Kidney epithelial cell (primary cell): ENCODE measurements at places on chromosomes 11 and 22. TPM values are rescaled to one million over a fixed set of nuclear protein-coding genes. Genes with fewer than 3 reads are reported as not detected.

Gene ABCG4
- 0.13 and 0.82 TPM in 2 replicates for total RNA-seq

Gene SOX10
- total RNA-seq = not detected in 2 replicates

Gene CDK2AP2
- total RNA-seq = 104 and 135 TPM in 2 replicates

Gene INSC
- total RNA-seq = 0.27 and 0.33 TPM in 2 replicates

Gene GSTT2
- total RNA-seq = 0.50 and 1.2 TPM in 2 replicates

Gene APOBEC3C
- total RNA-seq = 8.9 and 10.2 TPM in 2 replicates

Gene OR2D2
- total RNA-seq = 0.38 TPM in 1 of 2 replicates, not detected in the other

Gene NXPE2
- total RNA-seq = not detected in 2 replicates

Gene UPK2
- 0.25 TPM in 1 of 2 replicates, not detected in the other for total RNA-seq

Gene CASP12
- total RNA-seq = not detected in 2 replicates

Gene APOBEC3F
- total RNA-seq = 7.5 and 8.7 TPM in 2 replicates

Gene FOSL1
- 44.2 and 46.5 TPM in 2 replicates for total RNA-seq

Gene PHF21B
- 1.5 and 4.2 TPM in 2 replicates for total RNA-seq

DNA sequence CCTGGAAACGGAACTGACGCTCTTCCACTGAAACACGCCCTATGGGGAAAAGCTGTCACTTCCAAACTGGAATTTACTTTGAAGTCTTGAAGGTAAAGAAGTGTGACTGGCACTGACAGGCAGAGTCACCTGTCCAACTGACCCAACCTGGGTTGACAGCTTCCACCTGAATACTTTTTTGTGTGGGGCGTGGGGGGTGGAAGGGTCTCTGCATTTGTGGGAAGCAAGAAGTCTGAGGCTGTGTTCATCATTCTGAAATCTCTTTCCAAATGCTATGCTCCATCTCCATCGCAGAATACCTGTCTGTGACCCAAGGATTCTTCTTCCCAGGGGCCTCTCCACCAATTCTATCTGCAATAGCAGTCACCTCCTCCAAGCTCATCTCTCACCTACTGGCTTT lies 7.8 kb downstream of the IFT27 start:
- no peak for DNase-seq

- no peak for DNase-seq
Measured at GRCh38 chr11:23861615-23862014, 635.2 kb upstream of the LUZP2 start.

- no peak for DNase-seq
Measured at GRCh38 chr11:45161252-45162063, 15.0 kb downstream of the PRDM11 start.

GRCh38 chr11:124872741-124873140 lies 7.5 kb downstream of the ROBO3 start:
- DNase-seq = no peak

- DNase-seq = no peak
Measured at GRCh38 chr11:9060700-9061111, 30.7 kb downstream of the SCUBE2 start.

GRCh38 chr11:118081241-118081958 lies 4.5 kb downstream of the TMPRSS4 start:
- no peak for DNase-seq

GRCh38 chr11:124115782-124116616 lies 749 bp downstream of the VWA5A start:
- DNase-seq = no peak

DNA sequence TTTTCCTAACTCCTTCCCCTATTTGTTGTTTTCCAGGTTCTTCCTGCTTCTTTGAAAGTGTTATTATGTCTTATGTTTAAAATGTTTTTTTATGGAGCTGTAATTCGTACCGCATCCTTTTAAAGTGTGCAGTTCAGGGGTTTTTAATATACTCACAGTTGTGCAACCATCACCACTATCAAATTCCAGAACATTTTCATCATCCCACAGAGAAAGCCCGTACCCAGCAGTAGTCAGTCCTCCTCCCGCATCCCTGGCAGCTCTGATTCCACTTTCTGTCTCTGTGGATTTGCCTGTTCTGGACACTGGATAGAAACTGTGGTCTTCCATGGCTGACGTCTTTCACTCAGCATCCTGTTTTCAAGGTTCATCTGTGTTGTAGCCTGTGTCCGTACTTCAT lies 73.7 kb downstream of the JAM3 start:
- no peak for DNase-seq

DNA sequence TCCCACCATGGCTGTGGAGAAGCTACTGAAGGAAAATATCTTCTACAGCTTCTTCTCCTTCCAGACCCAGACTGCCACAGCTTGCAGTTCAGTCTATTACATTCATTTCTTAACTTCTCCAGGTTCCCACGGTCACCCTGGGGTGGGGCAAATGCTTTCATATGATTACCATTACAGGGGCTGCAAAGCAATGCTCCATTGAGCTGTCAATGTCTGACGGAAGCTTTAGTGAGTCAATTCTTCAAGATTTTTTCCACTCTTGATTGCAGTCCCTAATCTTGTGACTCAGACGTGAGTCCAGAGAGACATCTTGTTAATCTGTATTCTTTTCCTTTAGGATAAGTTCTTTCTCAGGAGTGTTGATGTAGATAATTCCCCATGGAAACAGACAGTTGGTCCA lies 233.4 kb upstream of the DDI1 start:
- peak; percentile 73 for DNase-seq

DNA sequence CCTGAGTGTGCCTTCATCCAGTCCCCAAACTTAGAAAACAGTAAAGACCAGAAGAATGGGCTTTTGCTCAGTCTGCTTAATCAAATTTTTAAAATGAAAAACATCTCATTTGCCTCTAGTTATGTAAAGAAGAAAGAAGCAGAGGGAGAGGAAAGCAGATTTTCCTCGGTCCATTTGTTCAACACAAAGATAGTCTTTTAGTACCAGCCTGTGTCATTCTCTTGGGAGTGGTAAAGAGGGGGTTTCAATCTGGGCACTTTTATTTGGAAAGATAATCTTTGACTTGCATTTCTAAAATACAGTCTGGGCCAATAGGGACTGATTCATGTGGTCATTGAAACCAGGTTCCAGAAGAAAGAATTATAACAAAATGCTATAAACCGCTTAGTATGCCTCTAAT lies 29.5 kb downstream of the KREMEN1 start:
- no peak for DNase-seq

GRCh38 chr22:32603651-32604540 lies 129.3 kb downstream of the FBXO7 start:
- DNase-seq = no peak

DNA sequence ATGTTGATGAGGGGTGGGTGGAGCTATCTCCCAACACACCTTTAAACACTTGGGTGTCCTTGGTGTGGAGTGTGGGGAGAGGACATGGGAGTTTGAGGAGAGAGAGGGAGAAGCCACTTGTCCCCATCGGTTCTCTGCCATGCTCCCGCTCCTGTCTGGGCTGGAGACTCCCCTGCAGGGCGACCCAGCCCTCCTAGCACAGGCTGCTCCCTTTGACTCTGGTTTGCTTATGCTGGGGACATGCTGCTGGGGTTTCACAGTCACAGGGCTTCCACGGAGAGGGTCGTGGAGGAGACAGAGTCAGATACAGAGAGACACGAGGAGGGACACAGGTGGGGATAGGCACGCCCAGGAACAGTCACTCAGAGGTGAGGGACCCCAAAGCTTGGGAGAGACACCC lies 1.6 kb downstream of the SCUBE1 start:
- no peak for DNase-seq

- no peak for DNase-seq
Measured at GRCh38 chr11:4921796-4922195, 2.3 kb downstream of the OR51G1 start.

DNA sequence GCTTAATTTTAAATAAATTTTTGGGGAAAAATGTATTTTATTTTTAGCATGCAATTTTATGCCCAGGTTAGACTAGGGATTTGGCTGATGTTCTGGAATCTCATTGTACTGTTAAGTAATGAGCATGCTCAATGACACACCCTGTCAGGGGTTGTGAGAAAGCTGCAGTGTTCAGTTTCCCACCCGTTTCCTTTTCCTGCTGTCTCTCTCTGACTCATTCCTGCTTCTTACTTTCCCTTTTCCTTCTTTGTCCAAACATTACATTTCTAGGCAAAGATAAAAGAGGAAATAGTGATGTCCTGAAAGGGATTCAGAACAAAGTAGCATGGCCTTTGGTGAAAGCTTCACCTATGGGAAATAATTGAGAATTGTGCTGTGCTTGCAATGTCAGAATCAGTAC lies 22.7 kb downstream of the OOSP3 start:
- peak; percentile 72 for DNase-seq

GRCh38 chr11:86673055-86673843 lies 833 bp upstream of the ME3 start:
- DNase-seq = no peak

- no peak for DNase-seq
Measured at GRCh38 chr22:35449829-35450689, 50.1 kb downstream of the MCM5 start.

GRCh38 chr11:73916435-73916834 lies 34.4 kb upstream of the DNAJB13 start:
- DNase-seq = no peak

- no peak for DNase-seq
Measured at GRCh38 chr22:22951035-22951434, 63.4 kb downstream of the IGLL5 start.

GRCh38 chr22:40433416-40434090 lies 63.2 kb downstream of the SGSM3 start:
- no peak for DNase-seq

- no peak for DNase-seq
Measured at GRCh38 chr11:75056814-75057213, 39.9 kb downstream of the OR2AT4 start.

GRCh38 chr22:50032109-50032871 lies 19.7 kb upstream of the IL17REL start:
- DNase-seq = no peak

- no peak for DNase-seq
Measured at GRCh38 chr11:94049351-94049750, 28.2 kb downstream of the HEPHL1 start.

GRCh38 chr11:44760917-44761550 lies 34.3 kb downstream of the TSPAN18 start:
- DNase-seq = peak; percentile 64

DNA sequence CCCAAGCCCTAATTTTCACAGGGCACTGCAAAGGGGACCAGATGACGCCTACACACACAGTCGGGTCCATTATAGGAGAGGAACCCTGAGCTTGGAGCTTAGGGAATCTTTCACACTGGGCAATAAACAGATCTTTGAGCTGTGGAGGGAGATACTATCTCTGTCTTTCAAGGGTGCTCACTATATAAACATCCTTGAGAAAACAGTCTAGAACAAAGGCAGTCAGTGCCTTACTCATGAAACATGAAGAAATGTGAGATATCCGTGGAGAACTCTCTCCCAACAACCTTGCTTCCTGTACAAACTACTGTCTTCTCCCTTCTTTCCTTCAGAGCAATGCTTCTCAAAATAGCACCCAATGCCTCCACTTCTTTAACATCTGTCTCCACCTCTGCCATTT lies 109.0 kb upstream of the APOA1 start:
- no peak for DNase-seq

DNA sequence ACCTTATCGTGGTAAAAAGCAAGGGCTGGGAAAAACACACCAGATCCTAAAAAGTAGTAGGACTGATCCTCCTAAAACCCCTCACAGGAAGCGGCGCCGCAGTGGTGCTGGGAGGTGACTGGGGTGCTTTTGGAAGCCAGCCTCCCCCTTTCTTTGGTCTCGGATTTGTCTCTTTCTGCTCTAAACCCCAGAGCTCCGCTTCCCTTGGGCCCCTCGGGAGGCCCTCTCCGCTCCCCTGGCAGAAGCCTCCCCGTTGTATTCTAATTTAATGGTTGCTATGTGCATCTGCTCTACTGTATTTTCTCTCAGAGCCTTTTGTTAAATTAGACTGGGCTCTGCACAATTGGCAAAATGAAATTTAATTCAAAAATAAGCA lies 587.7 kb downstream of the OPCML start:
- DNase-seq = no peak

DNA sequence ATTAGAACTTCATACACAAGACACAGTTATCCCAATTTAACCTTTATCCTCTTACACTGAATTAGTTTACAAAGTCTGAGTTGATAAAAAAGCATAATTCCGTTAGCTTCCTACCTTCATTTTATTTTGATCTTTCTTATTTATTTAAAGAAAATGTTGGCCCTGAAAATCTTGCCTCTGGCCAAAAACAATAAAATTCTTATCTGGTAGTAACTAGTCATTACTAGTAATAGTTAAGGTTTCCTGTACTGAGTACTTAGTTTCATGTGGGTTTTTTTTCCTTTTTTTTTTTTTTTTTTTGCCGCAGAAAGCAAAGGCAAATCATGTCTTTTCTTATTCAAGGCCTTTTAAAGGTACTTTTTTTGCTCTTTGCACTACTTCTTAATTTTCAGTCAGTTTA lies 120.6 kb downstream of the PAX6 start:
- DNase-seq = no peak

- DNase-seq = no peak
Measured at GRCh38 chr11:117669062-117669461, 128.0 kb downstream of the DSCAML1 start.

DNA sequence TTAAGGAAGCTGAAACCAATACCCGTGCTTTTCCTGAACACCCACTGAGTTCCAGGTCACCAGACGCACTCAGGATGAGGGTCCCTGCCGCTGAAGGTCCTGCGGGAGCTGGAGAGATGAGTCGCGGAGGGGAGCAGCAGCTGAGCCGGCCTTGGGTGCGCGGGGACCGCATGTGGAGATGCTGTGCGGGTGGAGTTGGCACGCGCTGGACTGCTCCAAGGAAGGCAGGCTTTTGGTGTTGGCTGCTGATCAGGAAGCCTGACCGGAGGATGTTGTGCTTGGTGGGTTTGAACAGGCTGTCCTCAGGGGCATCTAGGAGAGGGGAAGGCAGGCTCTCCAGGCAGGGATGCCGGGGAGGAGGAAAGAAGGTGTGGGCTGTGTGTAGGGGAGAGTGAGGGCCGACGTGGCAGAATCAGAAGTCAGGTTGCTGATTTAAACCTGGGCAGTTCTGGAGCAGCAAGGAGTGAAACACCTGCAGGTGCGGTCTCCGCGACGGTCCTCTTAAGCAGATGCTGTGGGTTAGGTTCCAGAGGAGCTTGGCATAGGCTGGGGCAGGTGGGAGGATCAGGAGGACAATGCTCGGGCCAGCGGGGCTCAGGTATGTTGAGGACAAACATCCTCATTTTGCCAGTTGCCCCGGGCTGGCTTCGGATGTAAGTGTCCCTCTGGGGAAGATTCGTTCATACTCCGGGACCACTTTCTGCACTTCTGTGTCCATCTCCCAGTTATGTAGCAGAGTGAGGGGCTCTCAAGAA lies 197.5 kb upstream of the B3GAT1 start:
- no peak for DNase-seq

GRCh38 chr11:120333801-120334200 lies 2.4 kb upstream of the ARHGEF12 start:
- DNase-seq = no peak

GRCh38 chr22:44597616-44598015 lies 99.6 kb upstream of the RTL6 start:
- DNase-seq = peak; percentile 31

DNA sequence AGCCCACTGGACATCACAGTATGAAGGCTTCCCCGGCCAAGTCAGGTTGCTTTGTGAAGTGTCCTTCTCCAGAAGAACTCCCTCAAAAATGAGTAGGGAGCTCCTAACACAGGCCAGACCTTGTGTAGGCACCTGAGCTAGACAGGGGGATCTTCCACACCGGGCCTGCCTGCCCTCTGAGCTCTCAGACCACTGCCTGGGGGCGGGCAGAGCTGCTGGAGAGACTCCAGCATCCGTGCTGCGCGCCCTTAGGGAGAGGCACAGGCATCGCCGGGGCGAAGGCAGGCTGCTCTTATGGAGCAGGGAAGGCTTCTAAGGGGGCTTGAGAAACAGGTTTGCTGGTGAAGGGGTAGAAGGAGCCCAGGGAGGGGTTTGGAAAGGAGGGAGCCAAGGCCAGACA lies 4.4 kb downstream of the KCNJ5 start:
- DNase-seq = no peak

- DNase-seq = no peak
Measured at GRCh38 chr11:406796-407650, 7.8 kb downstream of the SIGIRR start.

- no peak for DNase-seq
Measured at GRCh38 chr11:61778357-61778886, 14.0 kb downstream of the TMEM258 start.
